Stimulated activated CD8-positive, alpha-beta memory T cell treated with anti-CD3 and anti-CD28 coated beads, Interleukin-4, amount 100 ng/mL, for 1 hour (primary cell): ENCODE measurements at places on chromosomes 7 and 10.

GRCh38 chr7:127391591-127392181 is 822 bp downstream of the ZNF800 start:
- DNase-seq, result no peak

- no peak for DNase-seq
Observed at GRCh38 chr7:145737617-145738016, 379.0 kb upstream of the CNTNAP2 start.

GRCh38 chr7:85022064-85022697 is 164.7 kb downstream of the SEMA3D start:
- DNase-seq, result no peak

DNA sequence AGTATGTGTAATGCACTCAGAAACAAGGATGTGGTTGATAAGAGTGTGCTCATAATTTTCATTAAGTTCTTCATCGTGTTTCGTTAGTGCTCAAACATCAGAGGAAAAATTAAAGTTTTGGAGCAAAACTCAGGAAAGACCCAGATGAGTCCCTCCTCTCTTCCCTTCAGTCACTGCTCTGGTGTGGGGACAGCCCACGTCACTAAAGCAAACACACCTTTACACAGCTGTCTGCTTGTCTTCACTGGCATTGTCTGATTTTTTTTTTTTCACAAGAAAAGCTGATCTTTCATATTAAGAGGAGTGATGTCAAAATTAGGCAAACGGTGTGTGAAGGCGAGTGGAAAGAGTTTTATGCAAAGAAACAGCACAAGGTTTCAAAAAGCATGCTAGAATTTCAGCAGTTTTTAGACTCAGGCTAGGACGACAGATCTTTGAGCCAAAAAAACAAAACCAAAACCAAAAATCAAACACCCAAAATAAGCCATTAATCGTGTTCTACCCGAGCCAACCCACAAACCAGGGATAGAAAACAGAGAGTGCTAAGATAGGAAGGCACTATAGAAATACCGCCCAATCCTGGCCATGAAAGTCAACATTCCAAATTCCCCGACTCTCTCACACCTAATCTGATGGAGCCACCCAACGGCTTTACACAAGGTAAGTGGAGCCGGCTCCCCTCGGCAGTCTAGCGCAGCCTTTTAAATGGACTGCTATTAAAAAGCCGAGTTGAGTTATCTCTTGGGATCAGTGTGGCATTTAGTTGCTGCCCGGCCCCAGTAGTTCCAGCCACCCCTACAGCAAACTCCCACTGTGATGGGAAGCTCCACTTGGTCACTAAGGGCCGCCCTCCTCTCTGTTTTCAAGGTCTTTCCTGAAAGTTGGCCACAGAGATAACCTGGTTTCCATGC is 27.9 kb upstream of the GATA3 start:
- DNase-seq, result no peak

- DNase-seq, result no peak
Observed at GRCh38 chr10:132443983-132444876, 47.2 kb downstream of the PWWP2B start.

DNA sequence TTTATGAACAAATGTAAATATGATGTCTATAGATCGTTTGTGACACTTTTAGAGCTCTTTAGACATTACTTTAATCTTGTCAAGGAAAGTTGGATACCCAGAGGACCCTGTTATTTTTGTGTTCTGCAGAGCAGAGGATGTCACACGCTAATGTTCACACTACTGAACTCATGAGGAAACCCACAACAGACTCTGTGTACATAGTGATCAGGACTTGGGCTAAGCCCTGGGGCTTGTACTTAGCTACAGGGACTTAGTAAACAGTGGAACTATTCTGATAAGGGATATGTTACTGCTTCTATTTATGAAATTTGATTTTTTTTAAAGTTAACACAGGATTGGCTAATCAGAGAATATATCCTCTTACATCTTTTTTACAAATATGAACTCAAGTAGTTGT is 36.1 kb upstream of the ZNF518A start:
- no peak for DNase-seq

- DNase-seq, result no peak
Observed at GRCh38 chr7:49486974-49487829, 286.2 kb upstream of the VWC2 start.

- no peak for DNase-seq
Observed at GRCh38 chr10:82738592-82738991, 863.6 kb downstream of the NRG3 start.

- no peak for DNase-seq
Observed at GRCh38 chr10:114265392-114266053, 26.5 kb downstream of the VWA2 start.

DNA sequence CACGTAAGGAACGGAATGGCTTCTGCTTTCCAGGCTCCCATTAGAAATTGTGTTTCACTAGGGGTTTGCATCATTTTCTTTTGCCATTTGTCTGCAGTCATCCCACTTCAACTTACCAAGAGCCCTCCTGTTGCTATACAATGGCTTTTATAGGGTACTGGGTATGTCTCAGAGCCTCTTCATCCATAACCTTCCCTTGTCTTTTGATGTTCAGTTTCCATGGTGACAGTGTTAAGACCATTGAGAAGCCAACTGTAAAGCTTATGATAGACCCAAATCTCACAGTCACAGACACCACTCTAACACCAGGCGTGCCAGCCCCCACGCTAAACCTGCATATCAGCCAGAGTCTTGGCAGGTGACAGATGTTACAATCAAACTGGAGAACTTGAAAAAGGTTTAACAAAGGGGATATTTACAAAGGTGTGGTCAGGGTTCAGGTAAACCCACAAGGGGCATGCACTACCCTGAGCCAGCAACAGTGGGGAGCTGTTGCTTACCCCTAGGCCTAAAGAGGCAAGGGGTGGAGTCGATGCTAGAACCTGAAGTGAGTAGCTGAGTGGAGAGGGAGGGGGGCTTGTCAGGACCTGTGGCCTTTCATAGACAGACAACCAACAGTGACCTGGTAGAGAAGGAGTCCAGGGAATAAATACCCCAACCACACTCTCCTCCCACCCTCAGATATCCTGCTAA is 53.2 kb upstream of the ABLIM1 start:
- DNase-seq, result no peak

GRCh38 chr10:131769571-131770410 is 131.0 kb upstream of the PPP2R2D start:
- DNase-seq, result no peak

- DNase-seq, result no peak
Observed at GRCh38 chr7:38306914-38307313, 33.5 kb upstream of the TARP start.
